MV-4-11 (cell line): ENCODE measurements at places on chromosomes 1 and 21.

GRCh38 chr1:229035054-229035747 is 235.7 kb upstream of the RAB4A start:
- peak; percentile 8 for DNase-seq

- no peak for DNase-seq
These were observed 10.8 kb downstream of the S1PR1 start for GRCh38 chr1:101247404-101248287.

DNA sequence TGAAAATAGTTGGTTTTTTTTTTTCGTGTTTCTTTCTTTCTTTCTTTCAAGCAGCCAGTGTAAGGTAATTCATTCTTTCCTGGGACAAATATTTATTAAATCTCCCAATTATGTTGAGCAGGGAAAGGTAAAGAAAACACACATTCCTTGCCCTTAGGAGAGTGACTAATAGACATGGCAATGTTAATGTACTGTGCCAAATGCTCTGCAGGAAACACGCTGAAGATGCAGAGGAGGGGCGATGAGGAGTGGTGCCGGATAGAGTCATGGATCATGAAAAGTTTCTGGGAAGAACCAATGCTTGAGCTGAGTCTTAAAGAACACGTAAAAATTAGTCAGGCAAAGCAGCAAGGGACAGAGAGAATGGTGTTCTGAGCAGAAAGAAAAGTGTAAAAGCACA is 199.2 kb downstream of the DNM3 start:
- no peak for DNase-seq

DNA sequence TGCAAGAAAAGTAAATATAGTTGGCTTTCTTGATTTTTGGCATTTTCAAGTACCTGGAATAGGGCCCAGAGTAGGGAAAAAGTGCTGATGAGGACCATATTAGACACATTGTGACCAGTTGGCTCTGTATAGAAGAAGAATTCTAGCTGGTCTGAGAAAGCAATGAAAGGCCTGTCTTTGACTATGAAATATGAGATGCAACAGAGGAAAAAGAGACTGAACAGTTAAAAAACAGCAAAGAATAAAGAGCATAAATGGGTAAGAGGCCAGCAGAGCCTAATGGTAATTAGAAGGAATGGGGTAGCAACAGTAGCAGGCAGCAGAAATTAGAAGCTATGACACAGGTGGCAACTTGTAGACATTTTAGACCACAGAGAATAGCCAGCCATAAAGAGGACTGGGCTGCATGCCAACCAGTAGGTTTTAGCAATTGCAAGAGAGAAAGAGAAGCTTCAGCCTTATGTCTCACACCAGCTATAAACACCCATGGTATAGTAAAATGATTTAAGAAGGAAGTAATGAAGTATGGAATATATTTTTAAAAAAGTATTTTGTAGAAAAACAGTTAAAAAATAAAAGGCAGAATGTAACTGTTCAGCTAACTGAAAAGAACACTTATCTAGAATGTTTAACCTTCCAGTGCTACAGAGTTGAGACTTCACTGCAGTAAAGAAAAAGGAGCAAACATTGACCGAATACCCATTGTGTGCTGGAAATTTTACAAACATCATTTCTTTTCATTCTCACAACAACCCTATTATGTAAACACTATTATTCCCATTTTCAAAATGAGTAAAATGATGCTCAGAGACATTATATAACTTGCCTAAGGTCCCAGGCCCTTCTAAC is 114.1 kb downstream of the LHX4 start:
- DNase-seq = peak; percentile 82

DNA sequence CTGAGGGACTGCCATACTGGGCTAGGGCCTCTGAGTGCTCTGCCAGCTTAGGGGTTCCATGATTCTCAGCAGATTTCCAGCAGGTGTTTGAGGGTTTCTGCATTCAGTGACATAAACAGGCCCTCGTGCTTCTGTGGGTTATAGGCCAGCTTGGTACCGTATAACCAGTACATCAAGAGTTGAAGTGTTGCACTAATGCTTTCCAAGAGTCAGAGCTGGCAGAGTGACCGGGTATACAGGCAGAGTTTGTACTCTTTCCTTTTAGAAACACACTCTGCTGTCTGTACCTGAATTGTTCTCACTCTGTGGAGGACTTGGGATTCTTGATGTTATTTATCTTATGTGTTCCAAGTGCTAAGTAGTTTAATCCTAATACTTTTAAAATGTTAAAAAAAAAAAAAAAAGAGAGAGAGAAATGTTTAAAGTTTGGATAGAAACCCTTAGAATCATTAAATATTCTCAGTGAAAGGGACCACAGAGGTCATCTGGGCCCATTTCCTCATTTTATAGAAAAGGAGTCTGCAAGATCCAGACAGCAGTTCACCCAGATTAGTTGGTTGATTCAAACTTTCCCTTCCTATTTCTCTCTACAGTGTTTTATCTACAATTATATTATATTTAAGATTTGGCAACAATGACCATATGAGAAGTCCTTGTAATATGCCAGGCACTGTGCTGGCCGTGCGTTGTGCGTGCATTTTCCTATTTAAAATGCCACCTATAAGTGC is 325.8 kb downstream of the KIF26B start:
- peak; percentile 91 for DNase-seq

- DNase-seq = peak; percentile 83
These were observed 94.7 kb upstream of the TARDBP start for GRCh38 chr1:10917513-10918454.

GRCh38 chr1:229271448-229272159 is 693 bp downstream of the RAB4A start:
- peak; percentile 15 for DNase-seq

- DNase-seq = no peak
These were observed 130.3 kb downstream of the FGGY start for GRCh38 chr1:59427155-59427554.

DNA sequence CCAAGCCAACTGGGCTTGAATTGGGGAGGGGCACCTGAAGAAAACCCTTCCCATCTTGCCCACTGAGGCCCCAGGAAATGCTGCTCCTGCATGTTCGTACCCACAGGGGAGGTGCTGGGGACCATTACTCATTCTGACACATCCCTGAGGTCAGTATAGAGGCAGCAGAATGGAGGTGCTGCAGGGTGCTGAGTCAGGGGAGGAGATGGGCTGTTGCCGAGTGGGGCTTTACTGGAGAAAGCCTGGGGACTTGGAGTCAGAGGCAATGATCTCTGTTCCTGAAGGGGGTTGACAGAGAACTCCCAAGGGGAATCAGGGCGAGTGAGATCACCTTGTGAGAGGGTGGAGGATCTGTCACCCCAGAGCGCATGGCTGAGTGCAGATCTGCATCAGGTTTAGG is 40.2 kb upstream of the KCNA10 start:
- no peak for DNase-seq

DNA sequence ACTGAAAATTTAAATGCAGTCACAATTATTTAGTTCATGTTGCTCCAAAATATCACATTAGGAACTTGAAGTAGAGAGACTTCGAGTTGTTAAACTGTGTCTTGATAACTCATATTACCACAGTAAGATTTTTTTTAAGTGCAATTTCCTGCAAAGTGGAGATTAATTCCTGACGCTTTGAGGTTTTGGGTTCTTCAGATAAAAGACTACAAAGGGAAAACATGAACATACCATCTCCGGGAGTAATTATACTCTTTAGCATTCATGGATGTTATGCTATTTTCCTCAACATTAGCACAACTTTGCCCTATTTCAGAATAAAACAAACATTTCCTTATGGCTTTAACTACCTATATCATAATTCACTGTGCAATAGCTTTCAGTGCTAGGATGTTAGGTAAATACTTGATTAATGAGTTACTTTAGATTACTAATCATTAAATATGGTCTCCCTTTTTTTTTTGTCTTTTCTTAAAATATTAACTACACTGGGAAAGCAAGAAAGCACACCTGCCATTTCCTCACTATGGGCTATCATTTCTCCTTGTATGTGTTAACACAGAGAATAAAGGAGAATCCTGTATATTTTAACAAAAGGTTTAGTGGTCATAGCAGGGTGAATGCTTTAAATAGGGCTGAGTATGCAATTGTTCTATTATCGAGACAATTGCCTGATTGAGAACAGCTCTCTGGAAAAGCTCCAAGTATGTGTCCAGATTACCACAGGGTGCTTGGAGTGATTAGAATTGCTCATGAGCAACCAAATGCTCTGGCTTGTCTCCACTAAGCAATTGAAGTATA is 252.5 kb upstream of the C1orf105 start:
- no peak for DNase-seq

DNA sequence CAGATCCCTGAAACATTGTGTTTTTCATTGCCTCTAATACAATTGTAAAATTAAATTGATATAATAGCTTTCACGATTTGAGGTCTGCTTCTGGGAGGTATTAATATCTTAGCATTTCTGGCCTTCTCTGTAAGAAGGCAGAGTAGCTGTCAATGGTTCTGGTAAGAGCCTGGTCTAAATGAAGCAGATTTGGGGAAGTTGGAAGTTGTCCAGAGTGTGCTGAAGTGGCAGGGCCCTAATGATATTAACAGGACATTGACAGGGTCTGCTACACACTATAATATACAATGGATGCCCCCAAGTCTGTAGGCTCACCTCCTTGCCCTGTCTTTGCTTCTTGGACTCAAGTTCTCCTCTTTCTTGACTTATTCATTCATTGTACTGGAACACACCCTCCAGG is 99.5 kb downstream of the C4BPA start:
- DNase-seq = peak; percentile 52

GRCh38 chr1:231057410-231057809 is 17.4 kb upstream of the FAM89A start:
- DNase-seq = no peak

- no peak for DNase-seq
These were observed 108.2 kb upstream of the SLC35F3 start for GRCh38 chr1:233796146-233796783.

DNA sequence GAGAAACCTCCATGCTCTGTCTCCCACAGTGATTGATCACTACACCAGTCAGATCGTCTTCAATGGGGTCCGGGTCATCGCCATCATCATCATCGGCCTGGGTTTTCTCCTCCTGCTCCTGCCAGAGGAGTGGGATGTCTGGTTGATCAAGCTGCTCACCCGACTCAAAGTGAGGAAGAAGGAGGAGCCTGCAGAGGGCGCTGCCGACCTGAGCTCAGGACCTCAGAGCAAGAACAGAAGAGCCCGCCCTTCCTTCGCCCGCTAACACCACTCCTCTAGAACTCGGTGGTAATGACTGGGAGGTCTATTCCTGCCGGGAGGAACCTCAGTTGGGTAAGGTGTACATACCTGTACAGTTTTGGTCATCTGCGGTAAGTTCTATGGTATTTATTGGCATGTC is 50.3 kb upstream of the COA6 start:
- peak; percentile 37 for DNase-seq
